WTC11 (cell line): ENCODE measurements at places on chromosomes 4 and X.

- DNase-seq = peak; percentile 74
These were observed 118.2 kb upstream of the KIT start for GRCh38 chr4:54539500-54540029.

DNA sequence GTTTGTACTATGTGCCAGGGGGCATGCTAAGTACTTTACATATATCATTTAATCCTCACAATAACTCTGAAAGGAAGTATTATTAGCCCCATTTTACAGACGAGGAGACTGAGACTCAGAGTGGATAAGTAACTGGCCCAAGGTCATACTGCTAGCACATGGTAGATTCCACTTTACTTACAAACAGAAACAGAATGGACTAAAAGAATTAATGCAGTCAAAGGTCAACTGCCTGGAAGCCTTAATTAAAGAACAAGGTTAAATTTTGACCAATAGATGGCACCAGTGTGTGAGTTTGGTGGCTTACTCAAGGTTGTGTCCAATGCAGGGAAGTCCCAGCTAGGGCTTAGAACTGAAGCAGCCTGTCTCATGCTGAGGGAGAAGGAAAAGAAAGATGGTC, 4.7 kb downstream of the RIPPLY1 start:
- no peak for DNase-seq

GRCh38 chr4:82798168-82799005, at the start of gene SCD5:
TSS of gene SCD5 (minus strand) at chr4:82798796. CDS start at chr4:82798537, 259 bp downstream.
- peak; percentile 60 for DNase-seq

DNA sequence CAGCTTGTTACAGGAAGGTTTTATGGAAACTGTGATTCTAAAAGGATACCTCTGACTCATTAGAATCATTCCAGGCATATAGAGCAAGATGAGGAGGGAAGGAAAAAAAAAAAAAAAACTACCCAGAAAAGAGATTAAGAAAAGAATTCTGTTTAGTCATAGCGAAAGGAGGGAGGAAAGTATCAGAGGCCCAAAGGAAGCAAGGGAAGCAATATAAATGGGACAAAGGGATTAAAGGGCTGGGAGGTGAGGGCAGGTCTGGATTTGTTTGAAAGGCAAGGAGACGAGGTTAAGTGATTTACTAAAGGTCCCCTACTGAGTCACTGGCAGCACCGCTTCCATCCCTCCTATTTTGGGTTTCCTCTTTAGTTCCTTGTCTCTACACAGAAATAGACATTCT, 88.6 kb upstream of the IL1RAPL1 start:
- no peak for DNase-seq

GRCh38 chr4:68451246-68452211, 4.3 kb downstream of the TMPRSS11E start:
- no peak for DNase-seq
